ENCODE measurements at places on chromosomes 7 and 10.

DNA sequence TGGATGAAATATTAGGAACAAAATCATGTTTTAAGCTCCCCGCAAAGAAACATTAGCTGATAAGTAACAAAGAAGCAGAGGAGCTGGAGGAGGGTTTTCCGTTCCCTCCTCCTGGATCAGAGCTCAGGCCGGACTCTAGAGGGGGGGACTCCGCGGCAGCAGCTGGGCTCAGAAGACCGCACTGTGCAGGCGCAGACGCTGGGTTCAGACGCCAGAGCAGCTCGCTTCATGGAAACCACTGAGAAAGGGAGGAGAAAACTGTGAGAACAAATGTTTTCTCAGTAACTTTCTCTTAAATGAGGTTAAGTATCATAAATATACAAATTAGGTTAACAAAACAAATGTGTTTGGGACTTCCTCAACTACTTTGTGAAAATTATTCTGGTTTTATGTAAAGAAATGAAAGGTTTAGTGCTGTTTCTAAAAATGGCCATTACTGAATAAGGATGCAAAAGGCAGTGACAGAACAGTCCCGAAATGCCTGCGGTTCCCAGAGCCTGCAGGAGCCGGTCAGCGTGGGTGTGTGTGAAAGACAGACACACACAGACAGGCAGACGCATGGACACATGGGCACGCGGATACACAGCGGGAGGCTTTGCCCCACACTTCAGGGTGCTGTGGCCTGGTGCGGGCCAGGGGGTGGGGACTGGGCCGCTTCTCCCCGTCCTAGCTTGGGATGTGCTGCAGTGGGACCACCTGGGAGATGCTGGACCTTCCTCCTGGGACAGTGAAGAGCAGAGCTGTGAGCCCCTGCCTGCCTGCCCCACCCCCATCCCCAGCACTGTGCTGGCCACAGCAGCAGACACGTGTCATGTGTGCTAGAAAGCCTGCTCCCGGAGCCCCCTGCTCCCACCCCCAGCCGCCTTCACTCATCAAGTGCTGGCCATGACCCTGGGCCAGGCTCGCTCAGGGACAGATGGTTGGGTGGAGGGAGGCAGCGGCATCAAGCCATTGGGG is 20.3 kb upstream of the ADGRA1 start:
- no peak for DNase-seq

- no peak for DNase-seq
Measured at GRCh38 chr7:100965723-100966541, 3.4 kb upstream of the MUC12 start.

DNA sequence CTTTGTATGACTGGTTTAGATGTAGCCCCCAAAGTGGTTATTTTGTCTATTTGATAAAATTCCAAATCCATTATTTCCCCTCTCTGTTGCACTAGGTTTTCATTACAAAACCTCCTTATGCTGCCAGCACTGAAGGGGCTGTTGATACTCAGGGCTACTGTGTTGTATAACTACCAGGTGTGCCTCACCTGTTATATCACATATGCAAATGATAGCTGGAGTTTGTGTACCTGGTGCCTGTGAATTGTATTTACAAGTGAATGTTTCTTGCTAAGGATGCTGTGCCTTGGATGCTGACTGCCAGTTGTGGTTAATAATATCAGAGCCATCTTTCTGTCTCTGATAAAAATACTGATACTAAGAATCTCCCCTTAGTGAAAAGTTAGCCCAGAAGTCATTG is 84.8 kb upstream of the CCDC6 start:
- DNase-seq = no peak

DNA sequence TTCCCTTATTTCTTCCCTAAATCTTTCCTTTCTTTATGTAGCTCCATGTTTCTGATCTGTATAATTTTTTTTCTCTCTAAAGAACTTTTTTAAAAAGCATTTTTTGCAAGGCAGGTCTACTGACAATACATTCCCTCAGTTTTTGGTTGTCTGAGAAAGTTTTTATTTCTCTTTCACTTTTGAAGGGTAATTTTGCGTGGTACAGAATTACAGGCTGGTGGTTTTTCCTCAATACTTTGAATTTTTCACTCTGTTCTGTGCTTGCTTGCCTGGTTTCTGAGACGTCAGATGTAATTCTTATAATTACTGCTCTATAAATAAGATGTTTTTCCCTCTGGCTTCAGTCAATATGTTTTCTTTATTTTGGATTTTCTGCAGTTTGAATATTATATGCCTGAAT is 205.4 kb upstream of the VSTM2A start:
- no peak for DNase-seq

DNA sequence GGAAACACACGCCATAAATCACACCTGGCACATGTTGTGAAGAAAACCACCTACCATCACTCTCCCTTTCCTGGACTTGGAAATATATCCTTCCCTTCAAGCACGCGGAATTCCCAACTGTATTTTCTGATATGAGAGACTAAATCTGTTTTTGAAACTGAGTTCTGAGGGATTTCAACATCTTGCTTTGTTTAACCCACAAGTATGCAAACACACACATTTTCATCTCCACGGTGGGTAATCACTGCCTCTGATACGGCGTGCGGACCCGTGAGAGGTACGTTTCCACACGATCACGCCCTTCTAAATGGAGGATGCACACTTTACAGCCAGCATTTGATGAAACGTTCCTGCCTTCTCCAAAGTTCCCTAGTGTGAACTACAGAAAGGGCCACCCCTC is 83.4 kb downstream of the ZRANB1 start:
- no peak for DNase-seq

- no peak for DNase-seq
Measured at GRCh38 chr7:20296444-20296843, 34.3 kb upstream of the ITGB8 start.
